ENCODE measurements at places on chromosomes 13 and 19. TPM values are rescaled to one million over a fixed set of nuclear protein-coding genes. Genes with fewer than 3 reads are reported as not detected.

The AKT2 gene
- total RNA-seq = 160 TPM

The LGALS14 gene
- total RNA-seq = not detected

- no peak for DNase-seq
Observed at GRCh38 chr19:15443325-15443724, 6.4 kb downstream of the WIZ start.

DNA sequence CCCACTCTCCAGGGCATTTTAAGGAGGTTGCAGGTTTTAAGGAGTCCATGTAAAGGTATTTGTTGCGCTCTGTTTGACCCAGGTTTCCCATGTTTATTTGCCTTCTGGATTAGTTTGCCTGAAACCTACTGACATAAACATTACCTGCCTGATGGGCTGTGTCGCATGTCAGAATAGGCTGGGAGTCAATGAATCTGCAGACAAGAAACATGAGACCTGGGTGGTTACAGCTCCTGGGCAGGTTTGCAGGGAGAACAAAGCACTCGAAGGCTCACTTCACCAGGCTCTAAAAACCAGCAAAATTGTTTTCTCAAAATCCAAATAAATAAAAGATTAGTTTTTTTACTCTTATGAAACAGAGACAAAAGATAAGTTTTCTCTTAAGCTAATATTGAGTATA, 114.4 kb upstream of the SERTM1 start:
- no peak for DNase-seq

The PTH2 gene
- total RNA-seq = not detected

GRCh38 chr13:32902029-32902780, 114.0 kb upstream of the KL start:
- DNase-seq = no peak

- DNase-seq = no peak
Observed at GRCh38 chr13:45705918-45706317, 3.8 kb downstream of the CBY2 start.

The MAP4K1 gene
- 0.95 TPM for total RNA-seq

The PRSS57 gene
- total RNA-seq = not detected

DNA sequence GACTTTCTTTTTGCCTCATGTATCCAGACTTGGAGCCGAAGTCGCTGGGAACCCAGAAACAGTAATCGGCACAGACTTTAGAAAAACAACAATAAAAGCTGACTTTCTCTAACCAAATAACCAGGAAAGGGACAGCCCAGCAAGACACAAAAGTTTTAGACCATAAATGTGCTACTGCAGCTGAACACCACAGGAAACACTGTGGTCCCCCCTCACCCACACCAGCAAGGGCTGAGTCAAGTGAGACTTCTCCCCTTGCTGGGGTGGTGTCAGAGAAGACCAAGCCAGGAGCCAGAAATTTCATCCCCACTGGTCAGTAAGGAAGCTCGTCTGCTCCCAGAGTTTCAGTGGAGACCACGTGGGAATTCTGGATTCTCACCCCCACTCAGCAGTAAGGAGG, 70.6 kb downstream of the ESD start:
- DNase-seq = no peak

GRCh38 chr13:49308921-49309408, 61.2 kb downstream of the CDADC1 start:
- DNase-seq = peak; percentile 63

DNA sequence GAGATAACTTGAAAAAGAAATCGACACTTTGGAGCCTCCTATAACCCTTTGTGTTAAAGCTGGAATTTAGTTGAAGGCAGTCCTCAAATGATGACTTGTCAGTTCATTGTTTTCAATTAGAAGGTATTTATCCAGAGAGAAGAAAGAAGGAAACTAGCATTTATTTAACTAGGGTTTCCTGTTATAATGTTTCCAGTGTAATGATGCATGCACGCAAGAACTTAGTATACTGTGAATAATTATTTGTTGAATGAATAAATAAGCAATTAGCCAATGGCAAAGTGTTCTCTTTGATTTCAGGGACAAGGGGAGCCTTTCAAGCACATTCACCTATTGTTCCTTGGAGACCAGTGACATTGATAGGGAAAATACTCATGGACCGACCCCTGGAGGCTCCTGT, 307.4 kb downstream of the KLF5 start:
- DNase-seq = no peak

The KLK12 gene
- total RNA-seq = not detected

GRCh38 chr13:50990818-50991506, 81.4 kb downstream of the RNASEH2B start:
- DNase-seq = peak; percentile 47

The ARHGAP45 gene
- total RNA-seq = 3.0 TPM

DNA sequence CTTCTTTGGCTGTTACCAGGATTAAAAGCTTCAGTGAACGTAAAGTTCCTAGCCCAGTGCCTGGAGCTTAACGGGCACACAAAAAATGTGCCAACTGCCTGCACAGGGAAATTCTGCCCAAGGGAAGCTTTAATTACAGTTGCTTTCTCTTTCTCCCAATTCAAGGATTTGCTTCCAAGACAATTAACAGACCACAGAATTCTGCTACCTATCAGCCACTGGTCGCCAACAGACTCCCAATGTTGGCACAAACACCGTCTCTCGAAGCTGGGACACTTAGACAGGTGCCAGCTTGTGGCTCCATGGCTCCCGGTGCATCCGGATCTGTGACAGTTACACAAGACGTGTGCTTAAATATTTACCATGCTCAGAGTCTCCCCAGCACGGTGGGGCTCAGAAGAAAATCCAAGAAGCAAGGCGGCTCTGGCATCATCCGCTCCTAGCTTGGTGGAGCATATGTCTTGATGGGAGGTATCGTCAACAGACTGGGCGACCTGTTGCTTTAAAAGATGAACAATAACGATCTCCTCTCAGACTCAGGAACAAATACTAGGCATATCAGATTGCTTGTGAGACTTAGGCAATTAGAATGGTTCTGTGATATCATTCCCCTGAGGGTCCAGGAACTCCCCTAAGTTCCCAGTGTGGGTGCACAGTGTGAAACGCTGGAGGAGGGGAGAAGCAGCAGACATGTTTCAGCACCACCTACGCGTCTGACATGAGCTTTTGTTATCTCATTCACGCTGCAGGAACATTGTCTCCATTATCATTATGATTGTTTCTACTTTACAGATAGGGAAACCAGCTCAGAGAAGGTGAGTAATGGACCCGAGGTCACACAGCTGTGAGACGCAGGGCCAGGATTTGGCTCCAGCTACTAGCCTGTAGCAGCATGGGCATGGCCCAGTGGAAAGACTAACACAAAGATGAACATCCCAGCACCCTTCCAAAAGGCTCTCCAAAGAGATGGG, 61.6 kb downstream of the ALOX5AP start:
- no peak for DNase-seq

- no peak for DNase-seq
Observed at GRCh38 chr13:43629691-43630480, 156.9 kb downstream of the ENOX1 start.

- no peak for DNase-seq
Observed at GRCh38 chr19:30888937-30889336, 460.3 kb downstream of the TSHZ3 start.

DNA sequence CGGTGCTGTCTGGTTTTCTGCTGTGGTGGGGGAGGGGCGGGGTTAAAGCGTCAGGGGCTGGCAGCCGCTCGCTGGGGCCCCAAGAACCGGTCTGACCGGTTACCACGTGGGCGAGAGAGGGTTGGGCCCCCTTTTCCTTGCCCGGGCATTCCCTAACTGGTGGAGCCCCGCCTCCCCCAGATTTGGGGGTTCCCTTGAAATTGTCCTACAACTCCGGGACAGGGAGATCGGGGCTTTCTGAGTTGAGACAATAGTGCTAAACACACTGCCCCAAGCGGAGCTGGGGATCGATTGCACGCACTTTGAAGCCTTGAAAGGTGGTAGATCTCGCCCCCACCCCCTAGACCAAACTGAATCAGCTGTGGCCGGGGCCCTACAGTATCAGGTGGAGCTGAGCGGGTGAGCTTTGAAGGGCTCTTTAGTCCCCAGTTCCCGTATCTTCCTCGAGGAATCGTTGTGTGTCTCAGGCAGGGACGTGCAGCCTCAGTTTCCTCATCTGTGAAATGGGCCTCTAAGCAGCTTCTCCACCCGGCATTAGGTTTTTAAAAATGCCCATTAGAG, 4.8 kb downstream of the IER2 start:
- DNase-seq = peak; percentile 83

DNA sequence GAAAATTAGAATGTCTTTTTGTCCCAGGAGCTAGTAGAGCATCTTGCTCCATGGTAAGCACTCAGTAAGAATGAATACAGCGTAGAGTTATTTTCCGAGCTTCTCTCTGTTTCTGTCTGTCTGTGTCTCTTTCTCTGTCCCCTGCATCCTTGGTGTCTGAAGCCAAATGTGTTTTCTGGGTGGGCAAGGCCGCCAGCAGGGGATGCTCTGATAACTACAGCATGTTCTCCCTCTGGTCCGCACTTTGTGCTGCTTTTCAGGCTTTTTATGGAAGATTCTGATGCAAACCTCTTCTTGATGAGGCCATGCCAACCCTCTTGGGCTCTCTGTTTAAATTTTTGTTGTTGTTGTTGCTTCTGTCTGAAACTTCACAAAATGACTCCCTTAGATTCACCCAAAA, 142.8 kb upstream of the UBL3 start:
- no peak for DNase-seq

- DNase-seq = no peak
Observed at GRCh38 chr13:48194379-48194754, 38.6 kb upstream of the ITM2B start.

DNA sequence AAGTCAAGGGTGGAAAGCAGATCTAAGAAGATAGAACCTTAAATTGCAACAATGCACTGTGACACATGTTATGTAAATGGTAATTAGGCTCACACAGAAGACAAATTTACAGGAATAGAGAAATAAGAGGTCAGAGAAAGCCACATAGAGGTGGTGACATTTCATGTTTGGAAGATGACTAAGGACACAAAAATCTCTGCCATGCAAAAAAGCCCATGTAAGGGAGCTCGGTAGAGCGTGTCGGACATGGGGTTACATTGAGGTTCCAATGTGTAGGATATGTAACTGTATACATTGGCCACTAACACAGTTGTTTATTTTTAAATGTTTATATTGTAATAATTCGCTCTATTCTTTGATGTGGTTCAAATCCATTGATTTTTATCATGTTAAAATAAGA, 33.7 kb downstream of the SUGT1 start:
- DNase-seq = no peak

DNA sequence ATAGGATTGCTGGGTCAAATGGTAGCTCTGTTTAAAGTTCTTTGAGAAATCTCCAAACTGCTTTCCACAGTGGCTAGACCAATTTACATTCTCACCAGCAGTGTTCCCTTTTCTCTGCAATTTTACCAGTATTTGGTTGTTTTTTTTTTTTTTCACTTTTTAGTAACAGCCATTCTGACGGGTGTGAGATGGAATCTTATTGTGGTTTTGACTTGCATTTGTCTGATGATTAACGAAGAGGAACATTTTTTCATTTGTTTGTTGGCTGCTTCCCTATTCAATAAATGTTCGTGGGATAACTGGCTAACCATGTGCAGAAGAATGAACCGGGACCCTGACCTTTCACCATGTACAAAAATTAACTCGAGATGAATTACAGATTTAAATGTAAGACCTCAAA, 31.2 kb downstream of the CYP4F2 start:
- no peak for DNase-seq

The TMEM238 gene
- total RNA-seq = 4.4 TPM

GRCh38 chr13:48096670-48097069, 1.8 kb upstream of the MED4 start:
- DNase-seq = no peak
